ENCODE measurements at places on chromosomes 13 and 19. TPM values are rescaled to one million over a fixed set of nuclear protein-coding genes. Genes with fewer than 3 reads are reported as not detected.

TPTE2 gene
- total RNA-seq: not detected

DNA sequence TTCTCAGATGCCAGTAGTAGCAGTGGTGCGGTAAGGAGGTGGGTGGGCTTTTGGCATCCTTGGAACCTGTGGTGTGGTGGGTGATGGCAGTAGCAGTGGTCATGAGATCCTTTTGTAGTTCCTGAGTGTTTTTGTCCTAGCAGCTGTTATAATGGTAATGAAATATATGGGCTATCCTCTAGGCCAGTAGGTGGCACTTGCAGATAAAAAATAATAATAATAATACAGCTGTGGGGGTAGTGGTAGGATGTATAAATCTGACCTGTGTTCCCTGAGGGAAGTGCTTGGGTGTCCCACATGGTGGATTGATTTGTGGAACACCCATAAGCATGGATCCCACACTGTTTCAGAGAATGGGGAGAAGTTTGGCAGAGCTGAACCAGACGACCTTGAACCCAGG is 334.0 kb downstream of the SLITRK5 start:
- no peak for DNase-seq

ZNF625 gene
- total RNA-seq: 4.0 TPM

GRCh38 chr13:95295026-95295425 is 6.2 kb downstream of the ABCC4 start:
- no peak for DNase-seq

- no peak for DNase-seq
Measured at GRCh38 chr13:30753030-30753616, 17.8 kb downstream of the ALOX5AP start.

All from left ventricle myocardium inferior (tissue), 1 donor.